ENCODE measurements at places on chromosomes 2 and 18.

GRCh38 chr2:88692187-88692586, 714 bp downstream of the RPIA start:
- DNase-seq = no peak

GRCh38 chr2:8568543-8569302, 113.1 kb upstream of the ID2 start:
- DNase-seq = no peak

- DNase-seq = no peak
Observed at GRCh38 chr2:43201497-43201896, 24.9 kb downstream of the ZFP36L2 start.

- DNase-seq = no peak
Observed at GRCh38 chr2:207417301-207417718, 112.5 kb upstream of the CREB1 start.

DNA sequence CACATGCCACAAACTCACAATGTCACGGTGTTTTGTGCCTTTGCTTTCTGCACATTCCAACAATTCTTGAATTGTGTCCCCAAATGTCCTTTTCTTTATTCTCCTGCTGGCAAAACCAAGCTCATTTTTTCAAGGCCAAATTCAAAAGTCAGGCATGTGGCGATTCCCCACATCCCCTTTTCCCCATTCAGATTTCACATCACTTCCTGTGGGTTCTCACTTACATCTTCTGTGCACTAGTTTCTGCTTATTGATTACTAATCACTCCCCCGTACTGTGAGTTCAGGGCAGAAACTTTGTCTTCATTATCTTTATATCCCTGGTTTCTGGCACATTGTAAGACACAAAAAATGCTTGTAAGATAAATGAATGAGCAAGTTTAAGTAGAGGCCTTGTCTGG, 69.2 kb downstream of the AP1S3 start:
- DNase-seq = no peak

GRCh38 chr2:126766295-126766968, 110.5 kb downstream of the GYPC start:
- no peak for DNase-seq

- no peak for DNase-seq
Observed at GRCh38 chr2:145635706-145636427, 1115.9 kb upstream of the ZEB2 start.

DNA sequence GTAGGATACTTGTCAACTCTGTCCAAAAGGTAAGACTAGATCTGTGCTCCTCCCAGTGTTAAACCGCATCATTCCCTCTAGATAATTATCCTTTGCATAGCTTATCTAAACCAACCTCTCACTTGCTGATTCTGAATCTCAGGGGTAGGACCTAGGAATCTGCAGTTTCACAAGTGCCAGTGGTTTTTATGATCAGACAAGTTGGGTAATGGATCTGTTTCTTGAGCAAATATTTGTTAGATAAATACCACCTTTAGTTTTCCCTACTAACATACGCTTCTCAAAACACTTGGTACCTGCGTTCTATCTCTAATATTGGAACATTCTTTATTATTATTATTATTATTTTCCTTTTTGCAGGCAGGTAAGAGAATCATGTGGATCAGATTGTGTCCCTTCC, 439.9 kb downstream of the PTPRM start:
- DNase-seq = no peak

DNA sequence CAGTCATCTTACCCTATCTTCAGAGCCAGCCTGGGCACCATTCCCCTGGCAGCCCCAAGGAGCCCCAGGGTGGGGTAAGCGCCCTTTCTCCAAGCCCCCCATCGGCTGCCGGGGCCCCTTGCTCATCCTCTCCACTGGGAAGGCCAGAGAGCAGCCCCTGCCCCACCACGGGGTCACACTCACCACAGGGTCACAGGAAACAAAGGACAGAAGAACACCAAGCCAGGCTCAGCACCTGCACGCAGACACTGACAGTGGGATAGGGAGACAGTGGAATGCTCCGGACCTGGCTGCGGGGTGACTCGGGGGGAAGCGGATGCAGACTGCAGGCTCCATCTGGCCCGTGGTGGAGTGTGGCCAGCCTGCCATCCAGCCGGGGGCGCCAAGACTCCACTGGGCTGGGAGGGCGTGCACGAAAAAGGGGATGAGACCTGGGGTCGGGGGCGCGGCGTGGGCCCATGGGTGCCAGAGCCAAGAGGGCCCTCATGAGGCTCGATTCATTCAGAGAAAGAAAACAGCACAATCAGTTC, 21.1 kb downstream of the HDAC4 start:
- DNase-seq = no peak

DNA sequence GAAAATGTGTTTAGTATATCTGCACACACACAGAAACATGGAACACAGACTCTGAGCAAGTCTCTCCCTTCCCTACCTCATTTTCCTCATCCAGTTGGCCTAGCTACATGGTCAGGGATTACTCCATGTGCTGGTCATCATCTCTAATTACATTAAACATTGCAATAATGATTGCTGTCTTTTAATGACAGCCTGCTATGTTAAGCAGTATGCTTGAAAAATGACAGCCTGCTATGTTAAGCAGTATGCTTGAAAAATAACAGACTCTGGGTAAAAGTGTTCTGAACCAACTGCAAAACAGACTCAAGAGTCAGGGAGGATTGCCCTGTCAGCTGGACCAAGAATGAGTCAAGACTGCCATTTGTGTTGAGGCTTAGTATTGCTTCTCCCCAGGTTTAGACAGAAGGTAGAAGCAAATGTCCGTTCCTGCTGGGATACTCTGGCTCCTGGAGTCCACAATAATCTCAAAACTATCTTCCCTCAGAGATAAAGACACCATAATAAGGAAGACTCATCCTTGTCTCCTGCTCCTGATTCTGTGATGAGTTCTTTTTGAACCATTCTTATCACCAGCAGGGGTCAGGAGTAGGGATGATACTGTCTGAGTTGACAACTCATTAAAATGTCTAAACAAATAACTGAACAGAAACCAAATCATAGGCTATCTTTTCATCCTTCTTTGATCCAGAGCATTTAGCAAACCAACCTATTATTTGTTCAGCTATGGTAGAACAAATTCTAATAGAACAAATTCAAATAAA, 57.7 kb downstream of the CCDC93 start:
- DNase-seq = no peak

GRCh38 chr2:234339011-234339410, 157.9 kb downstream of the ARL4C start:
- no peak for DNase-seq

DNA sequence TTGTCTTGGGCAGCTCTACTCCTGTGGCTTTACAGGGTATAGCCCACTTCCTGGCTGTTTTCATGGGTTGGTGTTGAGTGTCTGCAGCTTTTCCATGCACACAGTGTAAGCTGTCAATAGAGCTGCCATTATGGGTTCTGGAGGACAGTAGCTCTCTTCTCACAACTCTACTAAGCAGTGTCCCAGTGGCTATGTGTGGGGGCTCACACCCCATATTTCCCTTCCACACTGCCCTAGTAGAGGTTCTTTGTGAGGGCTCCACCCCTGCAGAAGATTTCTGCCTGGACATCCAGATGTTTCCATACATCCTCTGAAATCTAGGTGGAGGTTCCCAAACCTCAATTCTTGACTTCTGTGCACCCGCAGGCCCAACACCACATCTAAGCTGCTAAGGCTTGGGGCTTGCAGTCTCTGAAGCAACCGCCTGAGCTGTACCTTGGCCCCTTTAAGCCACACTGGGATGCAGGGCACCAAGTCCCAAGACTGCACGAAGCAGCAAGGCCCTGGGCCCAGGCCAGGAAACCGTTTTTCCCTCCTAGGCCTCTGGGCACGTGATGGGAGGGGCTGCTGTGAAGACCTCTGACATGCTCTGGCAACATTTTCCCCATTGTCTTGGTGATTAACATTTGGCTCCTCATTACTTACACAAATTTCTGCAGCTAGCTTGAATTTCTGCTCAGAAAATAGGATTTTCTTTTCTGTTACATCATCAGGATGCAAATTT, 9.4 kb downstream of the ELAC1 start:
- no peak for DNase-seq

DNA sequence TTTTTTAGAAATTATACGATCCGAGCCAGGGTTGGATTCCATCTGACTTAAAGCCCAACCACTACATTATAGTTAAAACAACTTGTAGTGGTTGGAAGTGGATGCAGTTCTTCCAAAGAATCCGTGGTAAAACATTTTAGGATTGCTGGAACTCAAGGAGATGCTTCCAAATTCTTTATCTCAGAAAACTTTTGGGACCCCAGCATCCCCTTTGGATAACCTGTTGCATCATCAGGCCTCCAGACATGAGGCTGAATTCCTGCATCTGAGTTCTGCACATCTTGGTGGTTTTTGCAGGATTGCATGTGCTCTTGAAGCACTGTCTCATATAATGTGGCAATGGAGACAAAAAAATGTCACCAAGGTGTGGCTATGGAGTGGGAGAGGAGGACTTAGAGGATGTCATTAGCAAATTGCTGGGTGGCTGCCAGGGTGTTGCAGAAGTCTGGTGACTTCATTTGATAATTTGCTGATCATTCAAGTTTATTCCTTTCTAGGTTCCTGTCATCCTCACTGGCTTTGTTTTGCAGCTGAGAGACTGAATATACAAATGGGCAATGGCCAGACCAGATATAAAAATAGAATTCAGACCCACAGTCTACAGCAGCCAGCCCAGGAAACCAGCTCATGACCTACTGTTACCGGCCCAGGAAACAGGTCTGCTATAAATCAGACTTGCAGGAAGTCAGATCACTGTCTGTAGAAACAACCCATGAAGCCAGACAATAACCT, 207.7 kb downstream of the BCL2 start:
- DNase-seq = no peak

DNA sequence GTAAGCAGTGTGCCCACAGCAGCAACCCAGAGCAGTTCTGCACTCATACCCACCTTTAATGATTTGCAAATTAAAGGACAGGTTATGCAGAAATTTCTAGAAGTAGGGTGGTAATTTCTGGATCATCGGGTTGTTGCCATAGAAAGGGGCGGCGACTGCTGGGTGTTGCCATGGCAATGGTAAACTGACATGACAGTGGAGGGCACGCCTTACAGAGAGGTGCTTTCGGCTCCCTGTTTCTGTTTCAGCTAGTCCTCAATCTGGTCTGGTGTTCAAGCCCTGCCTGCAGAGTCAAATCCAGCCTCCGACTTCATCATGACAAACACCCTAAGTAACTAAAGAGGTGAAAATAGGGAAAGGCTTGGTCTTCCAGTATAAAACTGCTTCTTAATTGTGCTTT, 667.7 kb downstream of the SOCS6 start:
- DNase-seq = no peak

GRCh38 chr2:140737006-140737405, 1393.8 kb downstream of the LRP1B start:
- DNase-seq = no peak

GRCh38 chr18:11175266-11175979, 26.1 kb upstream of the PIEZO2 start:
- DNase-seq = no peak

- DNase-seq = no peak
Observed at GRCh38 chr2:154693741-154694340, 4.7 kb upstream of the KCNJ3 start.

GRCh38 chr2:26598336-26598995, 42.7 kb downstream of the CIB4 start:
- no peak for DNase-seq

- DNase-seq = no peak
Observed at GRCh38 chr18:22166069-22166950, 3.1 kb upstream of the GATA6 start.

DNA sequence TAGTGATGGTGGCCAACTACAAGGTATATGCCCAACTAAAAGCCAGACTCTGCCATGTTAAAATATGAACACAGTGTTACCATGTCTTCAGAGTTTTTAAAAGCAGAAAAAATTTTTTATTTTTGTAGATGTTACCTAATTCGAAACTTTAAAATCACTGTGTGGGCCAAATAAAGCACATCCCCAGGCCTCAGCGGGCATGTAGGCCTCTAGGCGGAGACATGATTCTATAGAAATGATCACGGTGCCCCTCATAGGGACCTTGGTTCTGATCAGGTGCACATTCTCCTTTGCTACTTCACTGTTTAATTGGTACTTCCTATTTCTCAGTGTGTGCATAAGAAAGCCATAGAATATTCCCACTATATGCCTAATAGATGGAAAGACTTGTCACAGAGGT, 349.2 kb downstream of the XIRP2 start:
- no peak for DNase-seq

DNA sequence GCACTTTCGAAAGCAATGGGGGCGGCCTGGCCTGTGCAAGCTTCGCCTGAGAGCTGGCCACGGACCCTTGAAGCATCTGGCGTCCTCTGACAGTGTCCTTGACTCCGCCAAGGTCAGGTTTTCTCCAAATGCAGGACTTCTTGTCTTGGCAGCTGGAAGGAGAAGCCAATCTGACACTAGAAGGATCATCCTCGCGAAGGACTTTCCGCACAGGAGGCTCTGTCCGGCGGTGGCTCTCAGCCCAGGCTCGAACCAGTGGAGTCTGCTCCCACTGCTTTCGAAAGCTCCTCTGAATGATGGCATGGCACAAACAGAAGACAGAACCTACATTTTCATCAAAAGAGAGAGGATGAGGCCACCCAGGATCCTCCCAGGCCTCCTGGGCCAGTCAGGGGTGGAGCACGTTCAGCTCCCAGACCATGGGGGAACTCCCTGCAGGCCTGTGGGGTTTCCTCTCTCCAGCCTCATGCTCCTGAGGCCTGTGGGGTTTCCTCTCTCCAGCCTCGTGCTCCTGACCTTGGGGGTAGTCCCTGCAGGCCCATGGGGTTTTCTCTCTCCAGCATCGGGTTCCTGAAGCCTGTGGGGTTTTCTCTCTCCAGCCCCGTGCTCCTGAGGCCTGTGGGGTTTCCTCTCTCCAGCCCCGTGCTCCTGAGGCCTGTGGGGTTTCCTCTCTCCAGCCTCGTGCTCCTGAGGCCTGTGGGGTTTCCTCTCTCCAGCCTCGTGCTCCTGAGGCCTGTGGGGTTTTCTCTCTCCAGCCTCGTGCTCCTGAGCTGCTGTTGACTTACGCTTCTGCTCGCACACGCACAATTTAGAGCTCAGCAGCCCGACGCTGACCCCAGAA, 396.5 kb upstream of the SALL3 start:
- DNase-seq = no peak

- DNase-seq = no peak
Observed at GRCh38 chr2:233287871-233288270, 19.7 kb upstream of the SAG start.

- no peak for DNase-seq
Observed at GRCh38 chr2:101310834-101311695, 2.6 kb upstream of the RNF149 start.

- no peak for DNase-seq
Observed at GRCh38 chr18:34598120-34598635, 111.9 kb upstream of the DTNA start.

Data from activated CD8-positive, alpha-beta memory T cell treated with anti-CD3 and anti-CD28 coated beads for 1 hour (primary cell).